NCI-H146 (cell line): ENCODE measurements at places on chromosomes 3 and 15.
A peak's percentile ranks its signal among the peaks of the same experiment; 100 is the strongest.

- no peak for DNase-seq
These were observed 11.0 kb downstream of the MRAS start for GRCh38 chr3:138359148-138359918.

- DNase-seq: no peak
These were observed 533 bp upstream of the SMAD3 start for GRCh38 chr15:67064607-67065530.

GRCh38 chr3:13141991-13142412, 68.8 kb upstream of the IQSEC1 start:
- DNase-seq: no peak

GRCh38 chr15:56984681-56985481, 66.4 kb downstream of the TCF12 start:
- no peak for DNase-seq

DNA sequence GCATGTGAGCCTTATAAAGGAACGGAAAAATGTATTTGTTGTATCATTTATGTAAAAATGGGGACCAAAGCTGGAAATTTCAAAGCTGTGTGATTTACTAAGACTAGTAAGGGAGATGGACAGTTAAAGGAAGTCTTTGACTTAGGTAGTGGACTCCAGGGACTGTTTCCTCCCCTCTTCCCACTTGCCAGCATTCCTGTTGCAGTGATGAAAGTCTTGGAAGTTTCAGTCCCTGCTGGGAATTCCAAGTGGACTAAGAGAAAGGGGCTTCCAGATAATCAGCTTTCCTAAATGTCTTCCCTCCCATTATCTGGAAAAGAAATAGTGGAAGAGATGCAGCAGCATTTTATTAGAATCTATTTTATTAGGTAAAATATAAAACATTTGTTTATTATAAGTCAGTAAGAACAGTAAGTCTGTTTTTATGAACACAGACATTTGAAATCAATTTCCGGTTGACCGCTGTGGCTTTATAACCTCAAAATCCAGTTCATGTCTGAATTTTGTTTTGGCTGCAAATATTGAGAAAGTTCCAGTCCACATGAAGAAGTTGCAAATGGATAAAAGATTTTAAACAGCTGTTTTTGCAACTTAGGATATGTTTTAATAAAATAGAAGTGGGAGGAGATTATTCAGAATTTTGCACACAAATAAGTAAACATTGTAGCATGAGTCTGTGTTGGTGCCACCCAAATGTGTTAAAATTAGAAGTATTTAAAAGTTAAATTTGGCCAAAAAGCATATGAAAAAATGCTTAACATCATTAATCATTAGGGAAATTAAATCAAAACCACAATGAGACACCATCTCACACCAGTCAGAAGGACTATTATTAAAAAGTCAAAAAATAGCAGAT, 141.8 kb downstream of the IL20RB start:
- DNase-seq: no peak

- DNase-seq: no peak
These were observed 545.0 kb upstream of the TBL1XR1 start for GRCh38 chr3:177742273-177742672.

- no peak for DNase-seq
These were observed 17.6 kb downstream of the PAQR5 start for GRCh38 chr15:69316291-69316690.

- peak; percentile 78 for DNase-seq
These were observed 101.4 kb upstream of the SOX2 start for GRCh38 chr3:181610083-181610972.

- no peak for DNase-seq
These were observed 84.6 kb downstream of the FILIP1L start for GRCh38 chr3:100029689-100030088.

- no peak for DNase-seq
These were observed 243.3 kb upstream of the TBL1XR1 start for GRCh38 chr3:177440456-177441104.

DNA sequence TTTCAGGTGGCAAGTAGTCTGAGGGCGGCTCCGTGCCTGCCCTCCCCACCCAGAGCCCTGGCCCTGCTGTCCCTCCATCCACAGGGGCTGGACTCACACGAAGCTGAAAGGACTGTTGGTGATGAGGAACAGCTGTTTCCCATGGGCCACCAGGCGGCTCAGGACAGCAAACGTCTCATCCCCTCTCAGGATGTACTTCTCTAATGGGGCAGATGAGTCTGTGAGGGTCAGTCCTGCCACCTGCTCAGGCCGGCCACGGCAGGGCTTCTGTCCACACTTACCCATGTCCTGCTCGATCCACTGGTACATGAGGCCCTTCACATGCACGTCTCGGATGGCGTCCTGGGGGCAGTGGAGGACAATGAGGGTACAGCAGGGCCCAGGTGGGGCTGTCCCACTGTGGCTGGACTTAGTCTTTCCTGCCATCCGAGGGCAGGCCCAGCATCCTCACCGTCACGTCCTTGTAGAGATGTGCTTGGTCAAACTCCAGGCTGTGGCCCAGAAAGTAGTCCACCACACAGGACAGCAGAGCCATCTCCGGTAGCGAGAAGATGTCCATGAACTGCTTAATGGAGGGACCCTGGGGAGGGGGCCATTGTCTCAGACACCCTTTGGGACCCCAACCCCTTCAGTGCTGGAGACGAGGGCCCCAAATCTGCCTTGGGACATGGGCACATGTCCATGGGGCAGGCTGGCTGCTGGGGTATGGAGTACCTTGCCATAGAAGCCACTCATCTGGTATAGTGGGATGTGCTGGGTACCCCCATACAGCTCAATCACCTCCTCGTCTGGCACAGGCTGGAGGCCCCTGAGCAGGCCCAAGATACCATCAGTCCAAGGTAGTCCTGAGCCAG, 5.7 kb downstream of the NT5DC2 start:
- no peak for DNase-seq

- peak; percentile 24 for DNase-seq
These were observed 18.9 kb downstream of the GHRL start for GRCh38 chr3:10273702-10274305.

- DNase-seq: no peak
These were observed 90.3 kb downstream of the MEX3B start for GRCh38 chr15:81955382-81956062.

DNA sequence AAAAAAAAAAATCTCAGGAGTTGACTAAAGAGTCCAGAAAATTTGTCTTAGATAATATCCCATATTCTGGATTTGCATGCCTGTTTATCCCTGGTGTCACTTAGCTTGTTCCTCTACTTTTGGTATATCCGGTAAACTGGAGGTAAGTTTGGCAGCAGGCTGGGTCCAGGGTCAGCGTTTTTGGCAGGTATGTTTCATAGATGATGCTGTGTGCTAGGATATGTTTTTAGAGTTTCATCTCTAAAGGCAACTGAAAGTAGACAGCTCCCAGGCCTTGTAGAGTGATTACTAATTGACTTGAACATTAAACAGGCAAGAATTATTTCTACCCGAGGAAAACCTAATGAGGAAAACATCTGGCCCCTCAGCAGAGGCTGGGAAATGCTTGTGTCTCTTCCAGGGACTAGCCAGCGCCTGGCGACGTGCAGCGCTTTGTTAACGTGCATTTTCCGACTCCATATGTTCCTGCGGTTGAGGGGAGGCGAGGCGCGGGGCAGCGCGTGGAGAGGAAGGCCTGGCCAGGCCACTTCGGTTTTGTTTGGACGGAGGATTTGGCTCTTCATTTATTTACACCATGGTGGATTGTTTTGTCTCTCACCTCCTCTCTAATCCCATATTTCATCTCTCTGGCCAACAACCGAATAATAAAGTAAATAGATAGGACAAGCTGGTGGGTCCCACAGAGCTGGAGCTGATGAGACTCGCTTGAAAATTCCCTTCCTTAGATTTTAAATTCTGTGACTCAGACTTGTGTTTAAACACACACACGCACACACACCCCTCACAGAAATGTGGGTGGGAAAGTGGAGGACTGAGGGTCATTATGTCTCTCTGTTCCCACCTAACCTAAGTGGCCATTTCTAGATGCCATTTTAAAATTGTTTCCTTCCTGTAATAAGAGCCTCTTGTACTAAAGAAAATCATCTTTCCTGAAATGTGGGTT, 65.3 kb downstream of the ASB7 start:
- no peak for DNase-seq
